ENCODE measurements at places on chromosomes 2 and 18.
A peak's percentile ranks its signal among the peaks of the same experiment; 100 is the strongest.

DNA sequence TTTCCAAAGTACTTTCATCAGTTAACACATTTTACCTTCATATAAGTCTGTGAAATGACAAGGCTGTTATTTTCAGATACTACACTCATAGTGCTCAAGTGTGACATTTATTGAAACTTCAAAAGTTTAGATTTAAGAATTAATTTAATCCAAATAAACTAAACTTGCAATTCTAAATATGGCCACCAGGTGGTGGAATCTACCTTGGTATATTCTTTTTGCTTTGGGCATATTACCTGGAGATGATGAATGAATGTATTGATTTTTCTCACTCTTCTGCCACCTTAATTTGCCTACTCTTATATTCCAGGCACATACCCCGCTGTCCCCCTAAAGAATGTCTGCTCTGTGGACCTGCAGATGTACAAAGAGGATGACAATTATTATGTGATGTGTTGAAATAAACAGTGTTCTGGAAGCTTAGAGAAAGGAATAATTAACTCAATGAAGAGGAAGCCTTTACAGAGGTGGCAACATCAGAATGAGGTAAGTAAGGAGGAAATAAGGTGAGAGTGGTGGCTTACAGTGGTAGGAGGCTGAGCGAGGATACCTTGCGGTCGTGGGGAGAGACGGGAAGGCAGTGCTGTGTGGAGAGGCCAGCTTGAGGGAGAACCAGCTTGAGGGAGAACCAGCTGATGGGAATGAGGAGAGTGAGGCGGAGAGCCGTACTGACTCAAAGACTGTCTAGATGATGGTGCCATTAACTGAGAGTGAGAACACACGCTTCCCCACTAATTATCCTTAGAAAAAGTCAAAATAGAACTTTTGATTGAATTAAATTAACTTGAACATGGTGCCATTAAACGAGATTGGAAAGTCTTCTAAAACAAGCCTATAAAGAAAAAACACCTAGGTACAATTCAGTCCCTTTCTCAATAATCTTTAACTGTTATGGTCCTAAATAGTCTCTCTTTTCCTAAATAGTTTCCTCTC is 179.5 kb downstream of the CELF4 start:
- DNase-seq, result peak; percentile 38

GRCh38 chr18:34841891-34842290 is 131.8 kb downstream of the DTNA start:
- no peak for DNase-seq

DNA sequence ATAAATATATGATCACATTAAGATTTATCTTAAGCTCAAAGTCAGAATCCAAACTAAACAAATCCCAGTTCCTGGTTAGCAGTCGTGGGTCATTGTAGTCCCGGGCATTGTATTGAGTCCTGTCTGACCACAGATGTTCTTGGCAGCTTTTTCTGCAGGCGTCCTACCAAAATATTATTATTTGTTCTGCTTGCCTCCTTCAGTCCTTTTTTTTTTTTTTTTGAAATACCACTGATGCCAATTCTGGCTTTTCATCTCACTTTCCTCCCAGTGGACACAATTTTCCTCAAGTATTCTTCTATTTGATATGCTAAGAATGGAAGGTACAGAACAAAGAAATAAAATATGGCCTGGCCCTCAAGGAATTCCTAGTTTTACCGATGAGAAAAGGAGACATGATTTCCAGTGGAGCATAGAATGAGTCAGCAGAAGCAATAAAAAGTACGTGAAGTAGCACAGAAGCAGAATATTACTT is 151.6 kb downstream of the CSRNP3 start:
- no peak for DNase-seq

- DNase-seq, result no peak
Observed at GRCh38 chr2:13001408-13001807, 284.7 kb downstream of the TRIB2 start.

DNA sequence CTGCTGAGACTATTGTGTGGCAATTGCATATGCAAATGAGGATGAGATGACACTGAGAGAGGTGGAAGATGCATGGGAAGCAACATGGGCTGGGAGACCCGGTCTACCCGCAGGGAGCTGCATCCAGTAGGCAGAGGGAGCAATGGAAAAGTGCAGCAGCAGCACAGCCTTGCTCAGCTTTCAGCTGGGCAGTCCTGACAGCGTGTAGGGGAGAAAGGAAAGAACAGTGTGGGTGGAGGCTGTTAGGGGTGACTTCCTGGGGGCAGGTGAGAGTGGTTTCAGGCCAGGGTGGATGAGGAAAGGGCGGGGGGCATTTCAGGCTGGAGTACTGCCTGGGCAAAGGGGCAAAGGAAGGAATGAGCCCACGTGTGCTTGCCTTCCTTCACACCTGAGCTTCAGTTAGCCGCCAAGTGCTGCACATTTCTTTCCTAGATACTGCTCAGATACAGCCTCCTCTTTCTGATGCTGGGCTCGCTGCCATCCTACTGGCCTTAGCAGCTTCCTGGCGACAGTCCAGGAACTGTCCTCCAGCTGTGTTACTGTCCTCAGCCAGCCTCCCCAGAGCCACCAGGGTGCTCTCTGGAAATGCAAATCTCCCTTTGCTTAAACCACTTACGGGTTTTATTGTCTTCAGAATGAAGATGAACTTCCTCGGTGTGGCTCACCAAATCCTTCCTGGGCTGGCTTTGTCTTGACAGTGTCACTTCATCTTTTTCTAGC is 276.3 kb downstream of the TSN start:
- DNase-seq, result peak; percentile 25

- DNase-seq, result no peak
Observed at GRCh38 chr2:146701183-146701582, 1143.6 kb upstream of the ACVR2A start.
